Thymus (tissue), 14 donors: ENCODE measurements at places on chromosomes 6 and 20. TPM values are rescaled to one million over a fixed set of nuclear protein-coding genes. Genes with fewer than 3 reads are reported as not detected.

Gene SKIC2
- 25.4 TPM for total RNA-seq

Gene GGTLC1
- not detected for total RNA-seq

Gene IP6K3
- total RNA-seq: 0.28 TPM

Gene TSBP1
- total RNA-seq: not detected

Gene PGM3
- total RNA-seq: 13.6 TPM

Gene CST2
- 0.94 TPM for total RNA-seq

Gene HFE
- total RNA-seq: 1.7 TPM
